ENCODE measurements at places on chromosomes 2 and 18. TPM values are rescaled to one million over a fixed set of nuclear protein-coding genes. Genes with fewer than 3 reads are reported as not detected.

C2orf72 gene
- total RNA-seq, result 6.5 TPM

UGT1A8 gene
- not detected for total RNA-seq

ZC3H8 gene
- total RNA-seq, result 15.8 TPM

KRTCAP3 gene
- 1.4 TPM for total RNA-seq

SERTAD2 gene
- total RNA-seq, result 13.4 TPM

SPRED2 gene
- total RNA-seq, result 37.7 TPM

SERPINB10 gene
- total RNA-seq, result 0.22 TPM

SMYD1 gene
- not detected for total RNA-seq

TEX44 gene
- total RNA-seq, result not detected

EFEMP1 gene
- total RNA-seq, result 47.0 TPM

MDH1B gene
- total RNA-seq, result 1.7 TPM

SERPINB11 gene
- not detected for total RNA-seq

LINC00305 gene
- total RNA-seq, result not detected
